ENCODE measurements at places on chromosomes 4 and X. TPM values are rescaled to one million over a fixed set of nuclear protein-coding genes. Genes with fewer than 3 reads are reported as not detected.

GRCh38 chr4:81852031-81852715, 380.5 kb upstream of the RASGEF1B start:
- no peak for DNase-seq

DNA sequence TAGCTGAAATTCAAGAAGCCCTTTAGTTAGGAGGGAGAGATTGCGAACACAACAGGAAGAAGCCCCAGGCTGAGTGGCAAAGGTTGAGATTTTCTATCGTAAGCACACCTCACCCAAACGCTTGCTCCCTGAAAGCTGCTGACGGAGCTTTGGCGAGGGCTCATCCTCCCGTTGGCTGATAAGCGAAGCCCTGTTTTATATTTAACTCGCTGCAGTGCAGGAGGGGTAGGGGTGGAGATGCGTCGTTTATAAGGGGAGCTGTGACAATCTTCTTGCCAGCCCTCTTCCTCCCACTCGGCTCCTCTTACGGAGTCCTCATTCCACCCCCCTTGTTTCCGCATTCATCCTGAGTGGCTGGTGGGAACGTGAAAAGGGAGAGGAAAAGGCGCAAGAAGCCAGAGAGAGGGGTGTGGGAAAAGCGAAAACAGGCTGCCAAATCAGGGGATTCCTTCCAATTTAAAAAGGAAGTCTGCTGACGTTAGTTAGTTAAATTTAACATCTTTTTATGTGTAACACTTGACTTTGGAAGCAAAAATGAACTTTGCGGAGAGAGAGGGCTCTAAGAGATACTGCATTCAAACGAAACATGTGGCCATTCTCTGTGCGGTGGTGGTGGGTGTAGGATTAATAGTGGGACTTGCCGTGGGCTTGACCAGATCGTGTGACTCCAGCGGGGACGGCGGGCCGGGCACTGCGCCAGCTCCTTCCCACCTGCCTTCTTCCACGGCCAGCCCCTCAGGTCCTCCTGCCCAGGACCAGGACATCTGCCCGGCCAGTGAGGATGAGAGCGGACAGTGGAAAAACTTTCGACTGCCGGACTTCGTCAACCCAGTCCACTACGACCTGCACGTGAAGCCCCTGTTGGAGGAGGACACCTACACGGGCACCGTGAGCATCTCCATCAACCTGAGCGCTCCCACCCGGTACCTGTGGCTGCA, at the start of gene ENPEP:
Gene ENPEP, plus strand, starts transcription at position 275 of the 938 bp plus-strand sequence. Its CDS starts 260 bp downstream, at position 535.
- no peak for DNase-seq

DNA sequence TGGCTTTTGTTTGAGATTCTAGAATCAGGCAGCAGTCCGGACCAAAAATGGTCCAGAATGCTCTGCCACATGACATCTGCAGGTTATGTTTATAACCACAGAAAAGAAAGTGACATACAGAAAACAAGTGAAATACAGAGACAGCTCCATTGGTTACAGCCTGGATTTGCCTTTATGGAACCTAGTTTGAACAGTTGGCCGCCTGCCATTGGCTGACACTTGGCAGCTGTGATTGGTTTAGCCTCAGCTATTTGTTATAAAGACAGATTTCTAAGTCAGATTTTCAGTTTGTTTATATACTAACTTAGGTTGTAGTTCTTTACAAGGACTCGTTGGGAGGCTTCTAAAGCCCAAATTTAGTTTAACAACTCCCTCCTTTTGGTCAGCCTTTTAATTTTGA, 40.8 kb upstream of the IL9R start:
- DNase-seq = no peak

- no peak for DNase-seq
Measured at GRCh38 chrX:15646031-15646430, 18.6 kb downstream of the CLTRN start.

GRCh38 chr4:22167201-22167600, 218.6 kb upstream of the KCNIP4 start:
- DNase-seq = no peak

- no peak for DNase-seq
Measured at GRCh38 chr4:7704625-7705024, 235.0 kb downstream of the AFAP1 start.

- DNase-seq = peak; percentile 72
Measured at GRCh38 chr4:6491235-6491634, 18.8 kb upstream of the PPP2R2C start.

DNA sequence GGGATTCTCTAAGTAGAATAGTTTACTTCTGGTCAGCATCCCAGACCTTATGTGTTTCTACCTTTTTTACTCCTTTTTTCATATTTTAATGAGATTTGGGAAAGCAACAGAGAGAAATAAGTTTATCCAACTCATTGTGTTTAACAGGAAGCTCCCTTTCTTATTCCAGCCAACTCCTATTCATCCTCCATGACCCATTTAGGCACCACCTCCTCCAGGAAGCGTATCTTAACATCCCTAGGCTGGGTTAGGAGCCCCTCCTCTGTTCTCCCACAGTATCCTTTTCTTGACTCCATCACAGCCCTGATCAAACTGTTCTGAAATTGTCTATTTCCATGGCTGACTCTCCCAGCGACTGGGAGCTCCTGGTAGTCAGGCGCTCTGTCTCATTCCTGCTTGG, 18.8 kb upstream of the IQSEC2 start:
- DNase-seq = no peak

DNA sequence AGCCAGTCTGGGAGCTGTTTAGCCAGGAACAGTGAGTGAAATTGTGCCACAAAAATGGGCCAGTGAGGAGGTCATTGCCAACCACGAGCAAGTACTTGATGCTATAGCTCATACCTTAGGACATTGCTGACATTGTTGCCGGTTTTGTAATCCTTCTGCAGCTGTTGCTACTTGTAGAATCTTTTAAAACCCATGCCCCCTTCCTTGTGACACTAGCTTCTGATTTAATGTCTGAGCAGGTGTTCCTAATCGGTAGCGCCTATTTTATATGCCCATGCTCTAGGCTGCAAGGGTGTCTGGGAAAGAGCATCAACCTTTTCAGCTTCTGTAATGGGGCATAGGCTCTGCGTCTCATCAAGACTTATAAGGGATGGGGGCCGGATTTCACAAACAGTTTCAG, 2.6 kb downstream of the POLA1 start:
- no peak for DNase-seq

DNA sequence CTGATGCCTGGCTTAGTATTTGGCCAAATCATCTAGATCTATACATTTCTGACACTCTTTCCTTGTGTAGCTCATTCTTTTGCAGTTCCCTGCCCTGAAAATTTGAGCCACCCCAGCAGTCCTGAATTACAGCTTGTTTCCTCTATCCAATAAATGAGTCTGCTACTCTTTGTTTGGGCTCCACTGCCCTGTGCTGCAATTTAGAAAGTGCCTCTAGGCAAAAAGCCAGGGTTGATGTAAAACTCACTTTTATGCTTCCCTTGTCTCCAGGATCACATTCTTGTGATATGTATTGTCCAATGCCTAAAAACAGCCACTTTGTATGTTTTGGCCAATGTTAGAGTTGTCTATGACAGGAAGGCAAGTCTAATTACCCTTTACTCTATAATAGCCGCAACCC, 101.7 kb upstream of the MAP3K15 start:
- DNase-seq = no peak

DNA sequence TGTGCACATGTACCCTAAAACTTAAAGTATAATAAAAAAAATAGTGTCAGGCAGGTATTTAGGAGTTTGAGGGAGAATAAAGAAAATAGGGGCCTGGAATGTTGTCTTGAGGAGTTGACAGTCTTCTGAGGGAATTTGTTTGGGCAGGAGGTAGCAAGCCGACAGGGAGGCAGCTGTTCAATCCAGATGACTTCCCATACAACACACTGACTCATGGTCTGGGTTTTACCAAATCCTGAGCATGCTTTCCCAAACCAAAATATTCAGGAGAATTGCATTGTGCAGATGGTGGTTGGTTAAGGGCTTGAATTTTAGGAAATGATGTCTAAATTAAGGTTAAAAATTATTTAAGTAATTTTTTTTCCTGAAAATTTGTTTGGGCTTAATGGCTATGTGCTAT, 430.0 kb downstream of the INPP4B start:
- no peak for DNase-seq

- no peak for DNase-seq
Measured at GRCh38 chr4:98617358-98618047, 40.9 kb downstream of the TSPAN5 start.

DNA sequence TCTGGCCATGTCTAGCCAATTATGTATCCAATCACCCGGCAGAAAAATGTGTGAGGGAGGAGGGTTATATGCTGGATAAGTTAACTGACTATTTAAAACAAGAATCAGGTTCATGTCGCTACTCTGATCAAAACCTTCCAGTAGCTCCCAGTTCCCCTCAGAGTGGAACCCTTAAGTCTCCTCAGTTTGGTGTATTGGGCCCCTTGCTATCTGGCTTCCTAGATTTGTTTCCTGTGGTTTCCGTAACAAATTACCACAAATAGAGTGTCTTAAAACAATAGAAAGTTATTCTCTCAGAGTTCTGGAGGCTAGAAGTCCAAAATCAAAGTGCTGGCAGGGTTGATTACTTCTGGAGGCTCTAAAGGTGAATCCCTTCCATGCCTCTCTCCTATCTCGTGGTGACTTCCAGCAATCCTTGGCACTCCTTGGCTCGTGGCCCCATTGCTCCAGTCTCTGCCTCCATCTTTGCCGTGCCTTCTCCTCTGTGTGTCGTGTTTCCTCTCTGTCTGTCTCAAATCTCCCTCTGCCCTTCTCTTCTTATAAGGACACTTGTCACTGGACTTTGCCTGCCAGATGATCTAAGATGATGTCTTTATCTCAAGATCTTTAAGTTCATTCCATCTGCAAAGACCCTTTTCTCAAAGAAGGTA, 10.5 kb upstream of the ENPP6 start:
- DNase-seq = no peak

DNA sequence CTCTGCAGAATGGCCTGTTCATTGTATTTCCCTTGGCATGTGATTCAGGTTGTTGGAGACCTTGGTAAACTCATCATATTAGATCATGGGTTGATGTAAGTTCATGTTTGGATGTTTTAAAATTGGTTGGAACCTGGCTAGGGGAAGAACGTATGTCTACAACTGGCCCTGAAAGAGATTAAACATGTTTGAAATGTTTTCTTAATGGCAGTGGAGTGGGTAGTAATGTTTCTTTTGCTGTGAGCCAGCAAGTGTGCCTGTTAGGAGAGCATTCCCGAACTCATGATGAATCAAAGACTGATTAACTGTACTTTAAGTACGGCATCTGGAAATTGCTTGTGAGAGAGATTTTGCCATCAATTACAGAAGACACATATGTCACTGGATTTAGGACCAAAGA, 44.5 kb upstream of the SLC4A4 start:
- no peak for DNase-seq

DNA sequence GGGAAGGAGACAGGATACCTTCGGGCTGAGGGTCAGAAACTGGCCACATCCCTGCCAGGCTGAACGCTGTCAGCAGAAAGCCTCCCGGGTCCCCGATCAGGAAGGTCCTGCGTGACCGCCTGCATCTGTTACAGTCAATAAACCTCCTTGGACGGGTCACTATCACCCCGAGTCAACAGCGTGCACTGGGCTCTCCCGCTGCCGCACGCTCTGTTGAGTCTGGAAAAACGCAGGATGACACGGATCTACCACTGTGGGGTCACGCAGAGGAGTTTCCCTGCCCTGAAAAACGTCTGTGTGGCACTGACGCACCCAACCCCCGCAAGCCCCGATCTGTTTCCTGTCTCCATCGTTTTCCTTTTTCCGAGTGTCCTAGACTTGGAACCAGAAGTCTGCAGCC, 12.1 kb downstream of the PPP2R3B start:
- DNase-seq = no peak

GRCh38 chr4:57119054-57119651, 9.0 kb upstream of the IGFBP7 start:
- DNase-seq = no peak

GRCh38 chrX:69291116-69291515, 125.9 kb upstream of the PJA1 start:
- DNase-seq = no peak

DNA sequence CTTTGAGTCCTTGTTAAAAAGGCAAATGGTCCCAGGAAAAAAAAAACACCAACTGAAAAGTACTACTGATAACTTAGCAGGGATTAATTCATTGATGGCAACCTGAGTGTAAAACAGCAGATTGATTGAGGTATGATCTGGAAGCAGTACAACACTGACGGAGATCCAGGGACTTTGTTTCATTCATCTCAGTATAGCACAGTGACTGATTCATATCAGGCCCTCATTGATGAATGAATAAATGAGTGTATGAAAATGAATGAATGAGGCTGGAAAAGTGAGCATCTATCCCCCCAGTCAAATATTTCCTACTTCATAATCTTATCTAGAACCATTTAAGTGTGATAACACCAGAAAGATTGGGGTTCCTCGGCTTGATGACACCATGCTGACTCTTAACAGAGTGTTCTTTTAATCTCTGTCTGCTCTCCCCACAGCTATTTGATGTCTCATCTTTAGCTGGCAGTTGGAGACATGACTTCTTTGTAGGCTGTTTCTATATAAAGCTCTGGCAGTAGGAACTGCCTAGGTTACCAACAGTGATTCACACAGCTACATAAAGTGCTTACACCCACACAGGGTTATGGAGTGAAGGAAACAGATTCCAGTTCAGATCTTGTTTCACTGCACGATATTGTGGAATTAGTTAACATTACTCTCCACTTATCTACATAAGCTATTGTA, 18.6 kb upstream of the RNF128 start:
- no peak for DNase-seq

DNA sequence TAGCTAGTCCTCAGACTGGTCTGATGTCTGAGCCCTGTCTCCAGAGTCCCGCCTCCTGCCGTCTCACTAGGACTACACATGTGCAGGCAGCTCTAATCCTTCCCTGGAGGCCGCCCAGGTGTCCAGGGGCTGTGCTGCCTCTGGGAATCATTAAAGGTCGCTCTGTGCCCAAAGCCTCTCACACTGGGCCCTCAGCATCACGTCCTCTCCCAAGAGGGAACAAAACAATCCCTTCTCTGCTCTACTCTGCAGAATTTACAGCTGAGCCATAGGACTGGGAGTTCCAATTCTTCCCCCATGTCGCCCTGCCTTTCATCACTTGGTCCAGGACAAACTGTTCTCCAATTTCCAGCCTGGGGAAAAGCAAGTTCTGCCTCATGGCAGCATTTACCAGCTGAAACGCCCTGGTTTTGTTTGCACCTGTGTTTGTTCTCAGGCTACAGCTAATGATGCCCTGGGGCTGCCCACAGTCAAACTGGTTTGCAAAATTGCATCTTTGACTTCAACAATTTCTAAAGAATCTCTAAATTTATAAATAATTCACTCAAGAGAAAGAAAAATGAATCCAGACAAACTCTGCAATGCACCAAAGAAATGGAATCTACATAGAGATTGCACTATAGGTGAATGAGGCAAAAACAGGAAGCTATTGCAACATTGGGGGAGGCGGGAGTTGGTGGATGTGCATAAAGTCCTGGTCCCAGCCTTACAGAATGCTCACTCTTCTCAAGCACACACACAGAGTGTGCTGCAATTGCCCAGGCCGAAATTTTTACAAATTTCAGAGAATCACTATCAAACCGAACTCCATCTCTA, 7.2 kb upstream of the MRFAP1 start:
- DNase-seq = no peak

- DNase-seq = no peak
Measured at GRCh38 chrX:41857670-41858069, 65.7 kb downstream of the CASK start.

- no peak for DNase-seq
Measured at GRCh38 chr4:5191831-5192230, 140.6 kb downstream of the STK32B start.

The HTN1 gene
- total RNA-seq = not detected

The MGST2 gene
- total RNA-seq = 78.3 TPM

The F8A3 gene
- total RNA-seq = 5.2 TPM

The FAAH2 gene
- total RNA-seq = 10.6 TPM

The TEX13B gene
- total RNA-seq = not detected

All from vagina (tissue), 2 donors.